ENCODE measurements at places on chromosomes 6 and 20.

GRCh38 chr6:21526974-21527373 lies 66.6 kb upstream of the SOX4 start:
- DNase-seq = no peak

DNA sequence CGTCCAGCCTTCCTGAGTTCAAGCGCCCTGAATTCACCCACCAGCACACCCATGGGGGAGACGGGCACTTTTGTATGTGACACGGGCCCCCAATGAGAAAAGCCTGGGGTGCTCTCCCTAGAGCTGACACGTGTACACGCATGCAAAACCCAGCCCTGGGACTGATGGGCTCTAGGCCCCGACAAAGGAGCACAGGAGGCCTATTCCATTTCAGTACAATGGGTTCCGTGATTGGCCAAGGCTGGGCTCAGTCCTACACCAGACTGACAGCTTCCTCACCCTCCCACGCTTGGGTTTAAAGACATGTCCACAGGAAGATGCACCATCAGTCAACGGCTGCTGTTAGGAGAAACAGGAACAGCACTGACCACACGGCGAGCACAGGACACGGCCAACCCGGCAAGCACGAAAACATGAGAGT lies 8.8 kb downstream of the ZBTB46 start:
- DNase-seq = no peak

DNA sequence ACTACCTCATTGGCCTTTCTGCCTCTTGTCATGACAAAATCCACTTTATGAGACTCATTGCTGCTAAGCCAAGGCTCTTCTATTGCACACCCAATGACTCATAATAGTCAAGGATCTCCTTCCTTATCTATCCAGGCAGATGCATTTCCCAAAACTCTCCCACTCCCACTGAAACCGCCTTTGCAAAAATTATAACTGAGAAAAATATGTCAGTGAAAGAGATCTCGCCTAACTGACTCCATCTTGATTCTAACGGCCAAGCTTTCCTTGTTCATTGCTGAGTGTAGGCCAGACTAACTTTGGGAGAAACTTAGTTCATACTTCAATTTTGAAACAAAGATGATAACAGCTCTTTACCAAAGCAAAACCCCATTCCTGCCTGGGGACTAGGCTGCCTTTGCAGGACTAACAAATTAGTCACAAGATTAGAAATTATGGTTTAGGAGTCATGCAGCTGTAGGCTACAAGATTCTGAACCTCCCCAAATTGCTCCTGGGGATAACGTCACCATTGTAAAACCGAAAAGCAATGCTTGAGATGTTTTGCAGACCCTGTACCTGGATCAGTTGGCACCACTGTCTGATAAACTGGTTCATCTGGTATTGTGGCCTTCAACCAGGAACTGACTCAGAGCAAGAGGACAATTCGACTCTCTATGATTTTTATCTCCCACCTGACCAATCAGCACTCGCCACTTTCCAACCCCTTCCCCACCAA lies 47.1 kb downstream of the HAO1 start:
- DNase-seq = no peak

- no peak for DNase-seq
These were observed 36.1 kb upstream of the ZBP1 start for GRCh38 chr20:57656252-57656820.

DNA sequence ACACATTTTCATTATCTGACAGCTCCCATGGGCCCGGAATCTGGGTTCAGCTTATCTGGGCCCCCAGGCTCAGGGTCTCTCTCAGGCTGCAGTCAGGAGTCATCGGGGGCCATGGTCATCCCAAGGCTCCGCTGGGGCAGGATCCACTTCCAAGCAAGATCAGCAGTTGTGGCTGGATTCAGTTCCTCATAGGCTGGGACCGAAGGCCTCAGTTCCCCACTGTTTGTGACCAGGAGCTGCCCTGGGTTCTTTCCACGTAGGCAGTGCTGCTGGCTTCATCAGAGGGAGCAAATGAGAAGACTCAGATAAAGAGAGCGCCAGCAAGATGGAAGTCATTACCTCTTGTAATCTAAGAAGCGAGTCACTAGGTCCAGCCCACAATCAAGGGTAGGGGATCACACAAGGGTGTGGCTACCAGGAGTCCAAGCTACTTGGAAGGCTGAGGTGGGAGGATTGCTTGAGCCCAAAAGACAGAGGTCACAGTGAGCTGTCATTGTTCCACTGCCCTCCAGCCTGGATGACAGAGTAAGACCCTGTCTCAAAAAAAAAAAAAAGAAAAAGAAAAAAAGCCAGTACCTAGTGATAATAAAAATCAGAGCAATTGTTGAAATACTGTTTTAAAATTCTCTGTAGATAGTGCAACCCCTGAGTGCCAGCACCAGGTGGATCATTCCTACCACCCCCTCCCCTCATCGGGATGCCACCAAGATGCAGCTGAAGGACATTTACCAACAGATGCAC lies 162.7 kb downstream of the NFATC2 start:
- DNase-seq = no peak

DNA sequence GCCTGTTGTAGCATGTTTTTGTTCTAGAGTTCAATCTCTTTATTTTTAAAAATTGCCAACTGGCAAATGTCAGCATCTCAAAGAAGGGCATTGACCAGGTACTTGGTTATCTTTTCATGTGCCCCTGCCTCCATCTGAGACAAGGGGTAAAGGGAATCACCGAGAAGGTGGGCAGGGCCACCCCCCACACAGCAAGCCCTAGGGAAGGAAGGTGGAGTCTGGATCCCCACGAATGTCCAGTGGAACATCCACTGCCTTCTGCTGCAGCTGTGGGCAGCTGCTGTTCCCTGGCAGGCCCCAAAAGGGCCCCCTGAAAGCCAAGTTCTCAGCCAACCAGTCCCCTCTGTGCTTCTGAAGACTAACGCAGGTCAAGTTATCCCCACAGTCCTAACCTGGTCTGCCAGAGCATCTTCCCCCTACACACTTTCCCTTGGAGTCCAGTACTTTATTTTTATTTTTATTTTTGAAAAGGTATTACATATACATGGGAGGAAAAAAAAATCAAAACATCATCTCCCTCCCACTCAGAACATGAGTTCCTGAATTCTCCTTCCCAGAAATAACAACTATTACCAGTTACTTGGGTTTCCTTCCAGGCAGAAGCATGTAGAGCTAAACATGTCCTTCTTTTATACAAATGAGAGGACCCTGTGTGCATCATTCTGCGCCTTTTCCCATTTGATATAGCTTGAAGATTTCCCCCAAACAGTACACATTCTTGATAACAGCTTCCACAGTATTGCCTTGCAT lies 253.7 kb downstream of the MAFB start:
- no peak for DNase-seq

Measured in GM06990 (cell line).